ENCODE measurements at places on chromosomes 3 and 15.
A peak's percentile ranks its signal among the peaks of the same experiment; 100 is the strongest.

GRCh38 chr15:45333550-45333949, 44.8 kb downstream of the GATM start:
- peak; percentile 5 for DNase-seq

GRCh38 chr3:171732756-171733155, 77.5 kb downstream of the PLD1 start:
- DNase-seq, result no peak

- DNase-seq, result no peak
Measured at GRCh38 chr3:149395107-149396089, 17.9 kb upstream of the TM4SF1 start.

DNA sequence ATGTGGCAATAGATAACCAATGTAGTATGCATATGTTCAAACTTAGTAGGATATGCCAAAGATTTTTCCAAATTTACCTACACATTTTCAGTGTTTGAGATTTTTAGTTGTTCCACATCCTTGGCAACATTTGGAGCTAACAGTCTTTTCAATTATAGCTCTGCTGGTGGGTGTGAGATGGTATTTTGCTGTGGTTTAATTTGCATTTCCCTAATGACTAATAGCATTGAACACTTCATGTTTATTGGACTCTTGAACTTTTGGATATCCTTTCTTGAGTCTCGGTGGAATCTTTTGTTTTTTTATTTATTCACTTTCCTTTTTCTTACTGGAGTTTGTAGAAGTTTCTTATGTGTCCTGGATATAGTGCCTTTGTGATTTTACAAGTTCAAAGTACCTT, 11.0 kb upstream of the ILDR1 start:
- DNase-seq, result no peak

DNA sequence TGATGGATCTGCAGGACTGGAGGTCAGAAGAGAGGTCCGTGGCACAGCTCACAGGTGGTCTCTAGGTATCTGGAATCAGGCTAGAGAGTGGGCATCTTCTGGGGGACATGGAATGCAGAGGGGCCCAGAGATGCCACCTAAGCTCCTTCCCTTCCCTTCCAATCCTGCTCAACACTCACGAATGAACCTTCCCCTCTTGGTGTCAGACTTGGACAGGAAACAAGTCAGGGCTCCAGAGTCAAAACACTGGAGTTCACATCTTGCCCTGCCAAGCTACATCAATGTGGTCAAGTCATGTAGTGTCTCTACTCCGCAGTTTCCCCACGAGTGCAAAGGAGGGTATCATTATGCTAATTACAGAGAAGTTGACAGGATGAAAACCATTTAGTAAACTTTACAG, 16.0 kb upstream of the RBPMS2 start:
- no peak for DNase-seq

DNA sequence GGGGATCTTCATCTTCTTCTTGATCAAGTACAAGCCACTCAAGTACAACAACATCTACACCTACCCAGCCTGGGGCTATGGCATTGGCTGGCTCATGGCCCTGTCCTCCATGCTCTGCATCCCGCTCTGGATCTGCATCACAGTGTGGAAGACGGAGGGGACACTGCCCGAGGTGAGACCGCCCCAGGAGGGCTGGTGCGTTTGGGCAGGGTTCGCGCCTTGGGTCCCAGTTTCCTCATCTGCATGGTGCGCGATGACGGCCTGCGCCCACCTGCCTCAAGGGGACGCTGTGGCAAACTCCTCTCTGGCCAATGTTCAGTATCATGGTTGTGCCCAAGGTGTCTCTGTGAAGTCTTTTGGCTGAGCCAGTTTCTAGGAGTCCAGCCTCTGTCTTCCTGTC, 57.5 kb upstream of the SLC6A1 start:
- no peak for DNase-seq

- no peak for DNase-seq
Measured at GRCh38 chr3:13332740-13333139, 87.4 kb downstream of the NUP210 start.

DNA sequence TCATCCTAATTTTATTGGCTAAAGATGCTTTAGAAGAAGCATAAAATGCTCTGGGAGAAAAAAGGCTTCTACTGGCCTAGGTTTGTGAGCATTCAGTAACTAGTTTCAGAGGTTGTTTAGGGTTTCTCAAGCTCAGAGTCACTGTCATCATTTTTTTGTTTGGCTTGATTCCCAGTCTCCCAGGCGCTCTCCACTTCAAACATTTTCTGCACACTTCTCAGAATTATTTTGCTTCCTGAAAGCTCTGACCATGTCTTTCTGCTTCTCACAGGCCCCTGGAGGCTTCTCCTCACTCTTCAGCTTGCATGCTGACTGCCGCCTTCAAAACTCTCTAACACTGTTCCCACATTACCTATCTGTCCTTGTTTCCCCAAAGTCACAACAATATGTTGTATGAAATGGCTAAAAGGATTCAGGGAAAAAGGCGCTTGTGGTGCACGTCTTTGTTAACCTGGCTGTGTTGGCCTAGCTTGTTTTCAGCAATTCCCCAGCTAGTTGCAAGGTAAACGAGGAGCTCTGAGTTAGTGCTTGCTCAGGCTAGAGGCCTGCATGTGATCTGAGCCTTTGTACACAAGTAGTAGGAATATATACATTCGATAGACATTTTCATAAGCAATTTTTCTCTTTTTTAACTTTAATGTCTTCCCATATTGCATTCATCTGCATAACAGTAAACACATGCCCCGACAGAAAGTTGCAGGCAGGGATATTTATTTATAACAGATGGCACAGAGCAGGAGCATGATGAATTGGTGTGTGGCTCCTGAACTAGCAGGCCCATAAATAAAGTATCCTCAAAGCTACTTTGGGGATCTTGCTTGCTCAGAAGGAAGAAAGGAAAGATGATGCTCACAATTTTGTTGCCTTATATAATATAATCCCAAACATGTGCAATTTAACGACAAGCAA, 129.2 kb upstream of the DPH6 start:
- DNase-seq, result peak; percentile 17

DNA sequence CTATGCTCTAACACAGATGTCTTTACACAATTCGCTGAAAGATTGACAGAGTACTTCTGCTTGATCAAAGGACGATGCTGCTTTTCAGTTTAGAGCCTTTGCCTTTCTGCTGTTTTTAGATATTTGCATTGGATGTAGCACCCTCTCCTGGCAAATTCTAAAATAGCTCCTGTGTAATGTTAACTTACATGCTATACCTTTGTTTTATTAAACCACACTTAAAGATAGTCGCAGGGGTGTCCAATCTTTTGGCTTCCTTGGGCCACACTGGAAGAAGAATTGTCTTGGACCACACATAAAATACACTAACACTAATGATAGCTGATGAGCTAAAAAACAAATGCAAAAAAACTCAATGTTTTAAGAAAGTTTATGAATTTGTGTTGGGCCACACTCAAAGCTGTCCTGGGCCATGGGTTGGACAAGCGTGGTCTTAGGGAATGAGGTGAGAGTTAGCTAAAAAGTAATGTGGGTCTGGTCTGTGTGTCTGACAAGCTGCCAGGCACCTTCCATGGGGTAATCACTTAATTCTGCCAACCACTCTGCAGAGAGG, 62.9 kb downstream of the ATG7 start:
- DNase-seq, result peak; percentile 80

GRCh38 chr15:79408041-79408440, 24.1 kb upstream of the MINAR1 start:
- no peak for DNase-seq
